ENCODE measurements at places on chromosomes 6 and 20.

GRCh38 chr6:161442420-161442819 lies 168.6 kb upstream of the AGPAT4 start:
- DNase-seq, result no peak

DNA sequence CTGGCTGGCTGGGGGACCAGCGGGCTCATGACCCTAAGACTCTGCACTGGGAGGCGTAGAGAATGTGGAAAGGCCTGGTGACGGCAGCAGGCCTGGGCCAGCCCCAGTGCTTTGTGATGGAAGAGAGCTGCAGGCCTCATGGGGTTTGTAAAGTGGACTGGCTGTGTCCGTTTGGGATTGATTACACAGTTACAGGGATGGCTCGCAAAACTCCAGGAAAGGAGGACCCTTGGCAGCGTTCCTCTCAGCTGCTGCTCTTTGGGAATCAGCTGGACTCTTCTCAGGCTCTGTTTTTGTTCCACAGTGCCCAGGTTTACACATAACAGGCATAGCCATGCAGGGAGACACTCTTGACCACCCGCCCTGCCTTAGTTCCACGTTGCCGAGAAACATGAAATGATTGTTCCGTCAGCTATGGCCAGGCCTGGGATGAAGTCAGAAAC lies 89.0 kb downstream of the SLX4IP start:
- DNase-seq, result no peak

DNA sequence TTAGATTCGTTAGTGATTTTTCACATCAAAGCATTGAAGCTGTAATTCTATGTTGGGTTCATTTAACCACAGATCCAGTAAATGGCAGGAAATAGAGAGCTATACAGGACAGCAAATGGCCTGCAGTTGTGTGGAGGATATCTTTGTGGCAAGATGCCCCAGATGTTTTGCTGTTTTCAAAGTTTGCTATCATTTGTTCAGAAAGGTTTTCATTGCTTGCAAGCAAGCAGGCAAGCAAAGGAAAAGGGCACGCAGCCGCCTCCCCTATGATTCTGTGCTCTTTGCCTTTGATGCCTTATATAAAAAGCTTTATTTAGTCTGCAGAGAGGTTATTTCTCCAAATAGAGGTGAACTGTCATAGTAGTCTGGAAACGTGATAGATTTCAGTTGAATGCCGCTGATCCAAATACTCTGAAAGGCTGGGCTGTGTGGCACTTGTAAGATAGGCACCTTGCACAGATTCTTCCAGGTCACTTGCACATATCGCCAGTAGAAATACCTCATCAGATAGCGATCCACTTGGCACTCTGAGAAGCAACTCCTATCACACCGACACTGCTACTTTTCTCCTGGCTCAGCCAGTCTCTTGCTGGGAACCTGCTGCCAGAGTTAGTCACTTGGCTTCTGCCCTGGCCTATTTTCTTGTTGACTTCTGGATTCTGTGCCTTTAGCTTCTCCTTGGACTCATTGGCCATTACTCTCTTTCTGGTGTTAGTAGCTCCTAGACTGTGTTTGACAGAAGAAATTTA lies 66.4 kb downstream of the UTRN start:
- DNase-seq, result no peak

DNA sequence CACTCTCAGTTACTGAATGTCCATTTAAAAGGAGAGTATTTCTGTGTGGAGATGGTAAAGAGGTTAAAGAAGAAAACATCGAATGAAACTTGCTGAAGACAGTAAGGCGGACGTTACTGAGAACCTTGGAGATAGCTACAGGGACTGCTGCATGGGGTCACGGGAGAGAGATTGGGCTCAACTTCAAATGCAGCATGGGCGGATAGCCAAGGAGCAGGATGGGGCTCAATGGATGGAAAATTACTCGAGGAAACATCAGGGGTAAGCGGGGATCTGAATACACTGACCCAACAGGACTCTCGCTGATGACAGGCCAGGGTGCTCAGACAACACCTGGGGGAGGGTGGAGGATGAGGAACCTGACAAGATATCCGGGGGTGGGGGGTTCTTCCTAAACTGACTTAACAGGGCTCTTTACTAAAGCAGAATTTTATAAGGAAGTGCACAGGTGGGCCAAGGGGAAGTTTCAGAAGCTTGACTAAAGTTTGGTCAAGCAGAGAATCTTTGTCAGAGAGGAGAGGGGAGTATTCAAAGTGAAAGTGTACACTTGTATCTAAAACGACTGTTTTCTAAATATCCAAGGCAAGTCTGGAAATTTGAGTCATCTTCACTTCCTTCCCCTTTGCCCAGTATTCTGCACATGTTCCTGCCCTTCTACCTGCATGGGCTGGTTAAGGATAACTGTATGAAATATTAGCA lies 22.8 kb downstream of the ECT2L start:
- DNase-seq, result no peak

- DNase-seq, result no peak
Observed at GRCh38 chr20:1281279-1282057, 15.4 kb downstream of the SNPH start.

GRCh38 chr20:62652041-62652893 lies 10.0 kb downstream of the SLCO4A1 start:
- DNase-seq, result no peak

GRCh38 chr20:47748823-47749222 lies 36.5 kb downstream of the SULF2 start:
- no peak for DNase-seq

- no peak for DNase-seq
Observed at GRCh38 chr6:136706430-136706829, 85.8 kb downstream of the MAP3K5 start.

DNA sequence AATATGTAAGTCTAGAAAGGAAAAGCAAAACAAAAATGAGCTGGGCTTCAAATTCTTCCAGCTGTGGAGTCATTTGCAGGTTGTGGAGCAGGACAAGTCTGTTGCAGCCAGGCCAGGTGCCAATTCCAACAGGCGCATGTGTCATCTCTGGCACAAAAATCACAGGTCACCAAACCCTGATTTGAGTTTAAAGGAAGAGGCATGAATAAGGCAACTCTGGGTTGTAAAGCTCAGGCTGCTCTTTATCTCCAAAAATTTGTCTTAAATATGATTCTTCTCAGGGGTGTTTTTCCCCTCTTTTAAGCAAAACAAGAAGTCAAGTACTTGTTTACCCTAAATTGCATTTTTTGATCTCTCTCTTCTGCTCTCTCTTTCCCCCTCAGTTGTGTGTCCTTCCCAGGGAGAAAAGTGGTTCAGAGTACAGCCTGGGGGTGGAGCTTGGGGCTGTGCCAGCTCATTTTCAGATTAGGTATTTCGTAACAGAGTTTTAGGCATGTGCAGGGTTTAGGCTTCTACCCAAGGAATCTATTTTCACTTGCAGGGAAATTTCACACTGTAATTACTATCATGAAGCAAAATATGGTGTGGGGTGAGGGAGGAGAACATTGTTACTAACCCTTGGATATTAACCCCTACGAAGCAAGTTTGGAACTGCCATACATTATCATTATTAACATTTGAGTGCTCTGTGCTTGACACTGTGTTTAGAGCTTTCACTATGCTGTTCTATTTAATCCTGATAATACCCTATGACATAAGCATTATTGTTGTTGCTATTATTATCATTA lies 8.3 kb upstream of the NCOA3 start:
- DNase-seq, result no peak

GRCh38 chr20:38804221-38804620 lies 1.3 kb upstream of the PPP1R16B start:
- no peak for DNase-seq

DNA sequence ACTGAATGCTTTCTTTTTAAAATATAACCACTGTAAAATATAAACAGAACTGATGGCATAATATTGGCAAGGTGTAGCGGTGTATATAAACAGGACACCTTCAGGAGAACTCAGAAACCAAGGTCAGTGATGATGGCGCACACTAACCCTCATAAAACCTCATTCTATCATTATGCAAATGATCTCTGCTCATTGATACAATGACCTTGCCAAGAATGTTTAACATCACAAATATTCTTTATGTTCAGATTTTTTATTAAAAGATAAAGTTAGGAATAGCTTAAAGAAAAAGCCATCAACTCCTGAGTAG lies 48.6 kb upstream of the DST start:
- DNase-seq, result no peak

DNA sequence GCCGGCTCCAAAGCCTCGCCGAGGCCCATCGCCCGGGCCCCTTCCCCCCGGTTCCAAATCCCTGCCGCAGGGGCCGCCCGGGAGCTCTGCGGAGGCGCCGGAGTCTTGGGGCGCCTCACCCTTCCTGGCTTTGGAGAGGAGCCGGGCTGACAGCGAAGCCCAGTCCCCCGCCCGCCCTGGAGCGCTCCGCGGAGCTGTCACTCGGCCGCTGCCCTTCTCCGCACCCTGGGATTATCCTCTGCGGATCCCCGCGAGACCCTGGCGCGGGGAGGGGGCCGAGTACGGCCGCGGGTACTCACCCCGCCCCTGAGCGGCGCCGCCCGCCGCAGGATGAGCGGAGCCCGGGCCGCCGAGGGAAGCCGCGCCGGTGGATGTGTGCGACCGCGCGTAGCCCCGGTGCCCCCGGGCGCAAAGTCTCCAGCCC lies 343 bp downstream of the SNAP91 start:
- DNase-seq, result no peak

GRCh38 chr20:43752051-43752360 lies 25.2 kb upstream of the GTSF1L start:
- no peak for DNase-seq

DNA sequence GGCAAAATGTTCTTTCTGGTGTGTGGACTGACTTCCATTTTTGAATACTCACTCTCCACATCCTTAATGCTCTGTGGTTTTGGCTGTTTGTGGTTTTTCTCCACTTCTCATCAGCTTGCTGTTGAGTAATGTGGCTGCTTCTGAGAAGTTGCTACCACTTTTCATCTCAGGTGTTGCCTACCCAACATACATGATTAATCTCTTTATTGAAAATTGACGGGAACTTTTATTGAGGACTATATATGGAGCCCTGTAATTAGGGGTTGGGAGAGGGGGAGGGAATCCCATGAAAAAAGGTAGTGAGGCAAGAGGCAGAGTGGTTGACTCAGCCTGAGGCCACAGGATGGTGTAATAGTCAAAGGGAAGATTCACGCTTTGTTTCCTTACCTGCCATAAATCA lies 17.6 kb downstream of the IL22RA2 start:
- no peak for DNase-seq

DNA sequence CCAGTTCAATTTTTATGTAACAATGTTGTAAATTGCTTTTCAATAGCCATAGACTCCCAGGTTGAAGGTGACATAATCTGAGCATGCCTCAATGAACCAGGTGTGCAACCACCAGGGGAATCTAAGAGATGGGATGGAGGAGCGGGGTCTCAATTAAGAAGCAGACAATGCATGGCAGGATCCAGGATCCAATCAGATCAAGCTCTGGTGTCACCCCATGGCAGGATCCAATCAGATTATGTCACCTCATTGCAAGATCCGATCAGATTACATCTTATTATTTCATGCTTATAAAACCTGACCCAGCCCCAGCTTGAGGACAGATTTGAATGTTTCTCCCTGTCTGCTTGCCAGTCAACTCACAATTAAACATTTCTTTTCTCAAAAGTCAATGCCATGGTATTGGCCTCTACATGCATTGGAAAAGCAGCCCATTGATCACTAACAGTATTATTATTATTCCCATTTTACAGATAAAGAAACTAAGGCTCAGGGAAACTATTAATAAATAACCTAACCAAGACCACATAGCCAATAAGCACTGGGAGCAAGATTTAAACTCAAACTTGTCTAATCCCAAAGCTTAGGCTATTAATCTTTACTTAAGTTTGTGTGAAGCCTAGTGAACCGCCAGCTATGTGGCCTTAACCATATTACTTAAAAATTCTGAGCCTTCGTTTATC lies 14.3 kb upstream of the SIRT5 start:
- DNase-seq, result no peak

GRCh38 chr6:41824571-41825569 lies 37.4 kb downstream of the TOMM6 start:
- no peak for DNase-seq

GRCh38 chr20:20706285-20706684 lies 6.2 kb downstream of the RALGAPA2 start:
- no peak for DNase-seq

- DNase-seq, result no peak
Observed at GRCh38 chr6:107786709-107787588, 37.2 kb downstream of the SCML4 start.

GRCh38 chr6:42781546-42781795 lies 381 bp upstream of the BICRAL start:
- DNase-seq, result no peak

DNA sequence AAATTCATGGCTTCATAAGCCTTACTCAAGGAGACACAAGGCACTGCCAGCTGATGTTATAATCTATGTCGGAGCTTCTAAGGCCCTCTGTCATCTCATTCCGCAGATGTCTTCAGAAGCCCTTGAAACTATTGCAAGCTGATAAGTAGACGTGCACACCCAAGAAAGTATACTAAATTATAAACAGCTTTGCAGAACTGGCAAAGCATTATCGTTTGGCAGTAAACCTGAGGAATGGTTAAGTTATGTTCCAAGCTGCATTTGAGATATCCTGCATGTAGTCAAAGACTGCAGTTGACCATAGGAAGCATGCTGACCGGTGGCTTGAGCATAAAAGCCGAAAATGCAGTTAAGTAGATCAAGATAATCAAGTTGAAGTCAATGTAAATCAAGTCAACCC lies 425.8 kb upstream of the SOX4 start:
- no peak for DNase-seq

- no peak for DNase-seq
Observed at GRCh38 chr6:24902782-24903181, 33.0 kb downstream of the RIPOR2 start.

All from stimulated activated CD8-positive, alpha-beta memory T cell treated with anti-CD3 and anti-CD28 coated beads, Interleukin-15, amount 100 ng/mL, for 24 hours (primary cell).